Activated CD8-positive, alpha-beta memory T cell treated with anti-CD3 and anti-CD28 coated beads, Interleukin-2, amount 10 ng/mL, durations not matched to agents 7 days and 5 days (primary cell): ENCODE measurements at places on chromosomes 5 and 9.

GRCh38 chr5:78288246-78288645, 6.3 kb downstream of the AP3B1 start:
- H3K4me3 ChIP-seq, result no peak overlapping the region
- no peaks in the 10 kb centered on the region for H3K27me3 ChIP-seq
- peaks cover 54% of the 10 kb centered on the region for H3K4me1 ChIP-seq
- DNase-seq, result no peak
- peaks cover 38% of the 10 kb centered on the region for H3K36me3 ChIP-seq
- no peak overlapping the region for H3K27ac ChIP-seq

GRCh38 chr5:96691503-96692303, 29.5 kb downstream of the CAST start:
- no peak overlapping the region for H3K27ac ChIP-seq
- no peak for DNase-seq
- peaks cover 11% of the 10 kb centered on the region for H3K36me3 ChIP-seq
- no peak overlapping the region for H3K4me3 ChIP-seq

DNA sequence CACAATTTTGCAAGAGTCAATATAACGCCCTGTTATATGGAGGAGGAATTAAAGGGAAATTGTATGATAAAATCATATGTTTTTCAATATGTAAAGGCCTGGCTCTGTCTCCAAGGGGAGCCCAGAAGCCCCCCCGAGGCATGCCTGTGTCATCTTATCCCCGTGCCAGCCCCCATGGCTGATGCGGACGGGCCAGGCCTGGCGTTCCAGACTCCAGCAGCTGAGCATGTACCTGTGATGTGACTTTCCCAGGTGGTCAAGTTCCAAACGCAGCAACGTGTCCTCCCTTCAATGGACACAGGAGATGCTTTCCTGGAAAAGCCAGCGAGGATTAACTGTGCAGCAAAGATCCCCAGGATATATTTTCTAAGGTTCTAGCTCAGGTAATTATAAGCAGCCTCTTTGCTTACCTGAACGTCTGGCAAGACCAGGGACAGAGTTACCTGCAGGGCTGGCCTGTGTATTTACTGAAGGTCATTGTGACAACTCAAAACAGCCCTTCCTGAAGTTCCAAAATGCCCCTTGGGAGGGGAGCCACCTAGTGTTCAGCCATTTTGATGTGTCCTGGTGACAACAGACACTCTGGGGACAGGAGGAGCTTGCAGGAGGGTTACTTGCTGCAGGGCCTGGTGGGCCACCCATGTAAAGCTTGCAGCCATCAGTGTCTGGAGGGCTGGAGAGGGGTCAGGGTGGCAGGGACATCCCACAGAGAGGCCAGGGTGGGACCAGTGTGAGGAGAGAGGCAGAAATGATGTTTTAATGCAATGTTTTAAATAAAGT, 53.3 kb upstream of the RNU6ATAC start:
- no peaks in the 10 kb centered on the region for H3K27me3 ChIP-seq
- no peak for DNase-seq
- no peak overlapping the region for H3K4me3 ChIP-seq
- no peaks in the 10 kb centered on the region for H3K36me3 ChIP-seq
- no peak overlapping the region for H3K27ac ChIP-seq

GRCh38 chr9:87425202-87425601, 72.5 kb upstream of the DAPK1 start:
- no peaks in the 10 kb centered on the region for H3K36me3 ChIP-seq
- H3K4me1 ChIP-seq, result no peaks in the 10 kb centered on the region
- no peak overlapping the region for H3K27ac ChIP-seq
